ENCODE measurements at places on chromosomes 2 and 18.

- no peak for DNase-seq
Observed at GRCh38 chr2:49715597-49715996, 561.3 kb upstream of the FSHR start.

DNA sequence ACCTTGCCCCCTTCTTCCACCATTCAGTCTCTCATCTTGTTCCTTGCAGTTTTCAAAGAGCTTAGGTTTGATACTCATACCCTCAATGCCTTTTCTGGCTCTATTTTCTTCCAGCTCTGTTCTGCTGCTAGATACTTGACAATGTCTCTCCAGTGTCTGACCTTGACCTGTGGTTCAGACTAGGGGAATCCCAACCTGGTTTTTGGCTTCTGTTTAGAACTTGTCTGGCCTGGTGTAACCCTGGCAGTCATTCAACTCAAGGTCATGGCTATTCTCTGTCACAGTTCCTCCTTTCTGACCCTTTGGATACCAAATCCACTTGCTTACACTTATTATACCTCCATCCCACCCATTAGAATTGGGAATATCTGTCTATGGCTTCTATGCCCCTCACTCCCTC is 31.8 kb upstream of the IMP4 start:
- DNase-seq = no peak

DNA sequence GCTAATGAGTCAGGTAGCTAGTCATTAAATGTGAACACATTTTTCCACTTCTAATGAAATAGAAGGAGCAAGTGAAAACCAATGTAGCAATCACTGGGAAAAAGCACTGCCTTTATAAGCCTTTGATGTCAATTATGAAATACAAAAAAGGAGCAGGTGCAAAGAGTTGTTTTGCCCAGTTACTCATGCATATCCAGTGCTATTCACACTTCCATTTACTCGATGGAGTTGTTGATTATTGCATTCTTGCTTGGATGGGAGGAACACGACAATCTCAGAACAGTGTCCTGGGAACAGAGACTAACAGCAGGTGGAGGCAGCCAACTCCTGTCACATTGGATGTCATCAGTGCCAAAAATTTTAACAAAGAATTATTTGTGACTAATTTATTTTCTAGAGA is 372.5 kb downstream of the CBLN2 start:
- DNase-seq = no peak

GRCh38 chr2:189576396-189576795 is 4.2 kb downstream of the SLC40A1 start:
- DNase-seq = no peak

- no peak for DNase-seq
Observed at GRCh38 chr18:68548904-68549870, 165.7 kb downstream of the TMX3 start.

Data from activated T-cell treated with anti-CD3 and anti-CD28 coated beads for 1 hour (primary cell).